SJCRH30 (cell line): ENCODE measurements at places on chromosomes 3 and 15. TPM values are rescaled to one million over a fixed set of nuclear protein-coding genes. Genes with fewer than 3 reads are reported as not detected.

- peak overlapping the region; percentile 71 for H3K4me3 ChIP-seq
- no peaks in the 10 kb centered on the region for H3K27me3 ChIP-seq
- peaks cover 8% of the 10 kb centered on the region for H3K4me1 ChIP-seq
Measured at GRCh38 chr15:23039917-23040281, 530 bp upstream of the TUBGCP5 start.

DNA sequence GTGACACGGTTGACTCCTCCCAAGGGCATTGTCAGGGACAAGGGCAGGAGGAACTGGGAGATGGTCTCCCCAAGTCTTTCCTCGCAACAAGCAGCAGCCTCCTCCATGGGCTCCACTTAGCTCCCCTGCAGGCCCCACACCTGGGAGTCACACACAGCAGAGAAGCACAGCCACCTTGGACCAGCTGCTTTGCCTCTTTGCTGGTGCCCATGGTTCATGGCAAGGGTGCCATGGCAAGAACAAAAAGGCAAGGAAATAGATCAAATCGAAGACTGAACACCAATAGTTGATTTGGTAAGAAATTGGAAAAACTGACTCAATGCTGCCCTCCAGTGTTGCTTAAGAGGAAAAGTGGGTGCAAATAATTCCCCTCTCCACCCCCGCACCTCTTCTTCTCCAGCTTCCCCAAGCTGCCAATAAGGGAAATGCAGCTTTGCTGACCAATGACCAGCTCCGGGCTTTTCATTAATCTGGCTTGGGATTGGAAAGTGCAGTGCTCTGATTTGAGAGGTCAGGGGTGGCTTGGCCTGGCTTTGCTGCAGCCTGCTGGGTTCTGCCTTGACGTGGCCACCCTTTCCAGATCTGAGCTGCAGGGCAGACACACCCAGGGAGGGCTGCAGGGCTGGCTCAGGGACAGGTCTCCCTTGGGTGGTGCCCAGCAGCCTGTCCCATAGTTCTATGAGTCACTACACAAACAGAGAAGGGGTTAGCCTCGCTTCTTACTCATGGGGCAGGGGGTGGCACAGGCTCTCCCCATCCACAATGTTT is 162.0 kb downstream of the KLF13 start:
- no peaks in the 10 kb centered on the region for H3K27me3 ChIP-seq
- H3K4me3 ChIP-seq, result no peak overlapping the region
- peak; percentile 84 for DNase-seq
- no peaks in the 10 kb centered on the region for H3K4me1 ChIP-seq
- no peaks in the 10 kb centered on the region for H3K36me3 ChIP-seq

DNA sequence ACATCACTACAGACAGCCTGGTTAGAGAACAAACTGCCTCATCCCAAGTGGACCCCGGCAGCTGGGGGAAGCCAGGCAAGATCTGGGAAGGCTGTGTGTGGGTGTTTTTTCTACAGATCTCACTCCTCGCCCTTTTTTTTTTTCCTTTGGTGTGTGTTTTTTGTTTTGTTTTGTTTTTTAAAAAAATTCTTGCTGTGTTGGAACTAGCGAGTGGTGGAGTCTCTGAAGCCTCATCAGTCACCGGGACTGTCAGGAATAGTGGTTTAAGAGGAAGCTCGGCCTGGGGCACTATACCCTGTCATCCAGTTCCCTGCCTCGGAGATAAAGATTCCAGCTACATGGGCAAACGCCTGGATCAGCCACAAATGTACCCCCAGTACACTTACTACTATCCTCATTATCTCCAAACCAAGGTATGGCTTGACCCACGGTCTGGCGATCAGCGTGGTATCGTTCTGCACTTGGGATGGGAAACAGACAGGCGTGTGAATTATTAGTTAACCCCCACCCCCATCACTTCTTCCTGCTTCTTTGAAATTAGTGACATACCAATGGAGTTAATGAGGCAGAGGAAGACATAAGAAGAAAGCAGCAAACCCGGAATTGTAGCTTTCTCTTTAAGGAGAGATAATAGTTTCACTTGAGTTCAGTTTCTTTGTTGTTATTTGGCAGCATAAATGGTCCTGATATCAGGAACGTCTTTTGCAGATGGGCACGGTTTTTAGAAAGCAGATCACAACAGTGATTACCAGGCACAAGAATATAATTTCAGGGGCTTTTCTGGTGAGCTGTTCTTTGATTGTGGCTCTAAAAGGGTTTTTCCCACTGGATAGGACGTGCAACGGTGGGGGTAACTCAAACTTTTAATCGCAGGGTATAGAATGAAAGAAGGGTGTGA is 722 bp downstream of the RBMS3 start:
- H3K27ac ChIP-seq, result peak overlapping the region; percentile 74
- peak overlapping the region; percentile 61 for H3K4me3 ChIP-seq
- H3K4me1 ChIP-seq, result peaks cover 7% of the 10 kb centered on the region; the same call in 1 of the 2 replicates
- no peaks in the 10 kb centered on the region for H3K36me3 ChIP-seq
- peak; percentile 28 for DNase-seq

GRCh38 chr3:189698811-189699210 is 67.6 kb downstream of the TP63 start:
- peak; percentile 17 for DNase-seq
- H3K36me3 ChIP-seq, result no peaks in the 10 kb centered on the region
- H3K4me1 ChIP-seq, result no peaks in the 10 kb centered on the region
- H3K4me3 ChIP-seq, result no peak overlapping the region
- no peak overlapping the region for H3K27ac ChIP-seq

MESP2 gene
- total RNA-seq, result not detected in 2 replicates
